NCI-H187 (cell line): ENCODE measurements at places on chromosomes 16 and 17.

DNA sequence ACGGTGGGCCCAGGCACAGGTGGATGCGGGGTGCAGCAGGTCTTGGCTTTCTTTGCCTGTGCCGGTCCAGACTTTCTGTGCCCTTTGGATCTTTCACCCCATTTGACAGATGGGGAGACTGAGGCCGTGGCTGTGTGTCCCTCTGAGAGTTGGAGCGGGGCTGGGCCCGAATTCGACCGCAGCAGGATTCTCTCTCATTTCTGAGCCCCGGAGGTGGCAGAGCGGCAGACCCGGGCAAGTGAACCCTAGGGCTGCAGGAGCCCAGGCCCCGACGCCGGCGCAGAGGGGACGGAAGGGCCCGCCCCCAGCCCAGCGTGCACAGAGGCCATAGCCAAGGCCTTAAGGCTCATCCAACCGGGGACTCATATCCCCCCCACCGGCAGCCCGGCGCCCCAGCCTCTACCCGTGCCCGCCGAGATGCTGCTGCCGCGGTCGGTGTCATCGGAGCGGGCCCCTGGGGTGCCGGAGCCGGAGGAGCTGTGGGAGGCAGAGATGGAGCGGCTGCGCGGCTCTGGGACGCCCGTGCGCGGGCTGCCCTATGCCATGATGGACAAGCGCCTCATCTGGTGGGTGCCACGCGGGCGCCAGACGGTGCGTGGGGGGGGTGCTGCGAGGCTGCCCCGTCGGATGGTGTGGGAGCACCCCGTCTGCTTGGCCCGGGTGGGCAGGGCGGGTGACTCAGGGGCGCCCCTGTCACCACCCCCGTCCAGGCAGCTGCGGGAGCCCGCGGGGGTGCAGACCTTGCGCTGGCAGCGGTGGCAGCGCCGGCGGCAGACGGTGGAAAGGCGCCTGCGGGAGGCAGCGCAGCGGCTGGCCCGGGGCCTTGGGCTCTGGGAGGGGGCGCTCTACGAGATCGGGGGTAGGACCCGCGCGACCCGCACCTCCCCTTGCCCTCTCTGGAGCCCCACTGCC lies 857 bp downstream of the TMC8 start:
- no peak for DNase-seq

- DNase-seq = peak; percentile 28
Measured at GRCh38 chr17:29592850-29593551, at the start of gene ANKRD13B. Gene ANKRD13B (plus strand): TSS chr17:29593132. CDS start chr17:29593622, 490 bp downstream.

DNA sequence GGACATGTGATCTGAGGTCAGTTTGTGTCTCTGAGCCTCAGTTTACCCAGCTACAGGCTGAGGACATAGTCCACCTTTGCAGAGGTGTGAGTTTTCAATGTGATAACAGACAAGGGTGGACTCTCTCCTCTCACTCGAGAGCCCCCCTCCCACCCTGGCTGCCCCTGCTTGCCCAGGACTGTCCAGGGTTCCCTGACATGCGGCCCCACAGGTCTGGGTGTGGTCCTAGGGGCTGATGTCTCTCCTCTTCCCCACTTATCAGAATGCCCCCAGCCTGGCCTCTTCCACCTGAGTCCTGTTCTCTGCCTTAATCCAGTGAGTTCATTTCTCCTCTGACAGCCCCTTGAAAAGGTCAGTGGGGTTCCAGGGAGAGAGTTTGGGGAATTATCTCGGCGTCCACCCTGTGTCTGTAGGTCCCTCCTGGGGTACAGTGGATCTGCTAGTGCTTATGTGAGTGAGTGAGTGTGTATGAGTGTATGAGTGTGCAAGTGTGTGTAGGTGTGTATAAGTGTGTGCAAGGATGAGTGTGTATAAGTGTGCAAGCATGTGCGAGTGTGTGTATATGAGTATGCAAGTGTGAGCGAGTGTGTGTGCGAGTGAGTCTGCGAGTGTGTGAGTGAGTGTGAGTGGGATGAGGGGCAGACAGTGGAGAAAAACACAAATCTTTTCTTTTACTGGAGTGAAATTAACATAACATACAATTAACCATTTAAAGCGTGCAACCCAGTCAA lies 175.0 kb downstream of the IRF8 start:
- DNase-seq = no peak

- DNase-seq = no peak
Measured at GRCh38 chr17:82726427-82726826, 9.0 kb upstream of the FN3K start.

DNA sequence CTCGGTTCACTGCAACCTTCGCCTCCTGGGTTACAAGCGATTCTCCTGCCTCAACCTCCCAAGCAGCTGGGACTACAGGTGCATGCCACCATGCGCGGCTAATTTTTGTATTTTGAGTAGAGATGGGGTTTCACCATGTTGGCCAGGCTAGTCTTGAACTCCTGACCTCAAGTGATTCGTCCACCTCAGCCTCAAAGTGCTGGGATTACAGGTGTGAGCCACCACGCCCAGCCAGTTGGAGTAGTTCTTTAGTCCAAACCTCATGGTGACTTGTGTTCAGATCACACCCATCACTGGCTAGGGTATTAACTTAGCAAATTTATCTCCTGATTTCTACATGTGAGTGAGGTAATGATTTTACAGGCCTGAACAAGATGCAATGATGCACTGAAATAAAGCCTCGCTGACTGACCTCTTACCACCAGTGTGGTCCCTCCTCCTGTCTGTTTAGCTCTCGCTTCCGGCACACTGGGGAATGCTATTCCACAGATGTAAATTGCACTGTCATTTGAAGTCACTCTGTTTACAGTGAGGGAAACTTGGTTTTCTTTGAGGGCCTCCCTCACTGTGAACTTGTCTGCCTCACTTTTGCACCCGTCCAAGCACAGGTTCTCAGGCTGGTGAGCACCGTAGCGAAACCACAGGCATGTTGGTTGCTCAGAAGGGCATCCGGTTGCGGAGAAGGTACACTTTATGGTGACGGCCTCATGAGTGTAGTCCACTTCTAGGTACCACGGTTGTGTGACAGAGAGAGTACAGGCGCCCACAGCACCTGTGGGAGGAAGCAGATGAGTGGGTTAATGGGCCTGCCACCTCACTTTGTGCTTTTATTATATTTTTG lies 5.5 kb downstream of the IGSF6 start:
- no peak for DNase-seq

DNA sequence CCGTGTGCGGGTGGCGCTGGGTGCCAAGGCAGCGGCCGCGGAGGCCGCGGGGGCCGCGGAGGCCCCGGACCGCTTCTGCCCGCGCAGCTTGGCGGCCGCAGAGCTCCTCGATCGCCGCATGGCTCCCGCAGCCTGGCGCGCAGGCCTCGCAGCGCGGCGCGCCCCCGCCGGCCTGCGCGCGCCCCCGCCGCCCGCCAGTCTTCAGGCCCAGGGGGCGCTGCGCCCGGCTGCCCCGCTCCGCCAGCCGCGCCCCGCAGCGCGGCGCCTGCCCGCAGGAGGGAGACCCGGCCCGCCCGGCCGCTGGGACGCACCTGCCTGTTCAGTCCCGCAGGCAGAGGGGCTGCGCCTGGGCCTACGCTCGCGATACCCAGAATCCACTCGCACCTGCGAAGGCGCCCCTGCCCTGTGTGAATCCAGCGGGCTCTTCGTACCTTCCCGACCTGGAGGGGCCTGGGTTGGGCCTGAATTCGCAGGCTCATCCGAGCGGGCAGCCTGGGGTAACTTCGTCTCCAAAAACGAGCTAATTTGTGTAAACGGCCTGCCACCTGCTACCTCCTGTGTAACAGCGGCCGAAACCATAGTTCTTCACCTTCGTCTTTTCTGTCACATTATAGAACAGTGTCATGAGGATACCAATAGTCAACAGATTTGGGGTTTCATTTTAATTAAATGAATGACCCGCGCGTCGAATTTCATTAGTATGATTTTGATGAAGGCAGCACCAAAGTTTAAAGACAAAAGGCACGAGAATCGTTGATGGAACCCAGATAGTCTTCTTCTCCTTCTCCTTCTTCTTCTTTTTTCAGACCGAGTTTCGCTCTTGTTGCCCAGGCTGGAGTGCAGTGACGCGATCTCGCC lies at the start of gene CENPV:
CENPV (minus strand) TSS at position 153 of the 858 bp plus-strand sequence; CDS start at position 120, 33 bp downstream.
- no peak for DNase-seq

- DNase-seq = no peak
Measured at GRCh38 chr17:39170109-39170508, 4.1 kb upstream of the ARL5C start.

DNA sequence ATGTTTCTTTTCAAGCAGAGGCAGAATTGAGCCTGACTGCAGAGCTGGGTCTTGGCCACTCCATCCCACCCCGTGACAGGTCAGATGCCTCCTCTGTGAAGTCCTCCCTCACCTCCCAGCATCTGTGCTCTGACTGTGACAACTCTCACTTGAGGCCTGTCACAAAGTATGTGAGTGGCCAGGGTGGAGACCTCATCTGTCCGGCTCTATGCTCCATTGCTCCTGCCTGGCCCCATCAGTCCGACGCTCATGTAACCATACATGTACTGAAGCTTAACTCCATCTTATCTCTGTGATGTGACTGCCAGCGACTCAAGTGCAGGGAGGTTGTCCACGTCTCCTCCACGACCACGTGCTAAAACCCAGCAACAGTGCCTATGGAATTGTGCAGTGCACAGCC lies 3.5 kb downstream of the PPL start:
- DNase-seq = no peak

DNA sequence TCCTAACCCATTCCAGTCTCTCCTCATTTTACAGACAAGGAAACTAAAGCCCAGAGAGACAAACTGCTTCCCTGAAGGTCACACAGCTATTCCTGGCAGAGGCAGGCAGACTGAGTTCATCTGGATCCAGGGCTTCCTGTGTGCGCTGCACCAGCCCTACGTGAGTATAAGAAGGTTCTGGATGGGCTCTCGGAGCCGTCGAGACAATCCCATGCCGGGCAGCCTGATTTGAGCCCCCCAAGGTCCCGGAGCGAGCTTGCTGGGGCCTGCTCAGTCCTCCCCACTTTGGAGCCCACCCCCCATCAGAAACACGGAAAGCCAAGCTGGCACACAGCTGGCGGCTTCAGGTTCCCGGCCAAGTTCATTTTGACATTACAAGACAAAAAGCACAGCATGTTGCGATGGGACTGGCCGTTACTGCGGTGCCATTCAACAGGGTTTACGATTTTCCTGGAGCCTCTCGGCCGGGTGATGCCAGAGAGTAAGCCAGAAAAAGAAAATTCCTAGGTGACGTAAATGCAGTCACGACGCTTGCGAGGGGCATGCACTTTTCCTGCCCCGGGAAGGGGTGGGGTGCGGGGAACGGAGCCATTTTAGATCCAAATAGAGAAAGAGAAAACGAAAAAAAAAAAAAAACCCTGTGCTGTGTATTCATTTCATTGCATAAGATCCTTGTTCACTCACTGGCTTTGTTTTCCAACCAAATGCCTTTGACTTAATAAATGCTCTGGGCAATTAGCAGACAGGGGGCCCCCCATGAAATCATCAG lies 167.1 kb upstream of the FOXF1 start:
- DNase-seq = no peak

DNA sequence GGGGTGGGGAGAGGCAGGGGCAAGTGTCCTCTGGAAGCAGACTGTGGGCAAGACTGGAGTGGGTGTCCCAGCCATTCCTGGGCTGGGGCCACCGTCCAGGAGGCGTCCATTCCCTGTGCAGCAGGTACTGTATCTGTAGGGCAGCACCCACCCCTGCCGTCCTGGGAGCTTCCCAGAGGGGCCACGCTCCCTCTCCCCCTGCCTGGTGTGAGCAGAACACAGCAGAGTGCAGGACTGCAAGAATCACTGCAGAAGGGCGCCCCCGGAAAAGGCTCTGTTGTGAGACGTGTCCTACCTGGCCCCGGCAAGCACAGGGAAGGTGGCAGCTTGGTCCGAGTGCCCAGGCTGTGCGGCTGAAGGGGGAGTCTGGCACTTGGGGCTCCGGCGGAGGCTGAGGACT lies 70.3 kb downstream of the KLHDC4 start:
- no peak for DNase-seq

DNA sequence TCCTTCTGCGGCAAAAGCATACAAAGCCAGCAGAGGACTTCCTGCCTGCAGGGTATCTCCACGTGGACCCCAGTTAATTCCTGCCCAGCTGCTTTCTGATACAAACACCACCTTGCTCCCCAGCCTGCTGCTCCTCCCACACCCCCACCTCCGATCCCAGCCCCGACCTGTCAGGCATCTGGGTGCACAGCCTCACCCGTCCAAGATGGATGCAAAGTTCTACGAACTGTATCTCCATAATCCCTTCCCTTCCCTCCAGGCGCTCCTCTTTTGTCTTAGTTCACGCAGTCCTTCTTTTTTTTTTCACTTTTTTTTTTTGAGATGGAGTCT lies 15.6 kb upstream of the FOXJ1 start:
- no peak for DNase-seq

GRCh38 chr17:7632492-7632894 lies 2.6 kb downstream of the SHBG start:
- no peak for DNase-seq

DNA sequence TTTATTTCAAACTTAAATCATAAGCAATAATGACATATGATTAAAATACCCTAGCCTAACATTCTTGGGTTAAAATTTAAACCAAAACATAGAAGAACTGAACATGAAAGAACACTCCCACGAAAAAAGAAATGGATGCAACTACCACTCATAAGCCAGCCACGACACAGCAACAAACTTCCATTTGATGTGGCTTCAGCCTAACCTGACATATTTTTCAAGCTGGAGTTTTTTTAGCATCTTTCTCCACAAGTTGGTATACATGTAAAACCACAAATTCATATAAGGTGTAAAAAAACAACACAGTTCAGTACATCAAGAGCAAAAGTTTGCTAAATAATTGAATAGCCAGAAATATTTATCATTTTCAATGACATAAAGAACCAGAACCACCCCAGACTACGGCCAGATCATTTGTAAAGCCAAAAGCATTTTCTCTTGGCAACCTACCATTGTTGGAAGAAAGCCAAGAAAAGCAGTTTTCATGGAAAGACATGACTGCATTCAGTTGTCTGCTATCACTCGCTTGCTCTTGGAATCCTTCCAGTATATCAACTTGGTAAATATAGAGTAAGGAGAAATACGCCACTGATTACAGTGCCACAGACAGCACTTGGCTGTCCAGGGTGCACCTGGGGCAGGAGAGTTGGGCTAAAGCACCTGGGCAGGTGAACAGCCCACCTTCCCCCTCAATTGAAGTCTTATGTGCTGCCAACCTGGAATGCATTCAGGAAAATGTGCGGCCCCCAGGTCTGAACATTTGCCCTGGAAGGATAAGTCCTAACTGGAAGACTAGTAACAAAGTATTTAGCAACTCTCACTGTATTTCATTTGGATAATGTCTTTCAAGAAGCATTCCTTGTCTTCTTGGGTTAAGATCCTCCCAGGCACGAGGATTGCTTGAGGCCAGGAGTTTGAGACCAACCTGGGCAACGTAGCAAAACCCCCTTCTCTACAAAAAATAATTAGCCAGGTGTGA lies 60.5 kb downstream of the CREBBP start:
- no peak for DNase-seq

- DNase-seq = no peak
Measured at GRCh38 chr17:60769327-60769726, 91.7 kb downstream of the BCAS3 start.

DNA sequence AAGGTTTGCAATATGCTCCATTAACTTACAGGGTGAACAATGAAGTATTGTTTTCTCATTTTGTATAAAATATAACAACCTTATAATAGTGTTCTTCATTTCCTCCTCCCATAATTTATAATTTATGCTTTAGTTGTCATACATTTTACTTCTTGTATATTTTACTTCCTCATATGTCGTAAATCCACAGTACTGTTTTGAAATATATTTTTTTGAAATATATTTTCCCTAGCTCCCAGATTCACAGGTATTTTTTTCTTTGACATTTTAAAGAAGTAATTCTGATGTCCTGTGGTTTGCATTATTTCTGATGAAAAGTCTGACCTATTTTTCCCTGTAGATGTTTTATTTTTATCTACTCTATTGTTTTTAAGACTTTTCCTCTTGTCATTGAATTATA lies 52.7 kb downstream of the VMP1 start:
- DNase-seq = no peak

GRCh38 chr17:57954397-57955182 lies 622 bp downstream of the CUEDC1 start:
- DNase-seq = no peak

GRCh38 chr17:7478276-7479212 lies 887 bp downstream of the ZBTB4 start:
- DNase-seq = no peak
